ENCODE measurements at places on chromosomes 5 and 9. TPM values are rescaled to one million over a fixed set of nuclear protein-coding genes. Genes with fewer than 3 reads are reported as not detected.

QRFP gene
- total RNA-seq: not detected

GRCh38 chr5:32833127-32833526 lies 122.0 kb downstream of the NPR3 start:
- DNase-seq: no peak

- no peak for DNase-seq
Measured at GRCh38 chr9:228929-229695, 14.4 kb downstream of the DOCK8 start.

GRCh38 chr5:152237531-152237930 lies 167.5 kb downstream of the NMUR2 start:
- DNase-seq: no peak

GRCh38 chr5:167793700-167794099 lies 497.7 kb upstream of the WWC1 start:
- no peak for DNase-seq

CCL27 gene
- total RNA-seq: not detected

DNA sequence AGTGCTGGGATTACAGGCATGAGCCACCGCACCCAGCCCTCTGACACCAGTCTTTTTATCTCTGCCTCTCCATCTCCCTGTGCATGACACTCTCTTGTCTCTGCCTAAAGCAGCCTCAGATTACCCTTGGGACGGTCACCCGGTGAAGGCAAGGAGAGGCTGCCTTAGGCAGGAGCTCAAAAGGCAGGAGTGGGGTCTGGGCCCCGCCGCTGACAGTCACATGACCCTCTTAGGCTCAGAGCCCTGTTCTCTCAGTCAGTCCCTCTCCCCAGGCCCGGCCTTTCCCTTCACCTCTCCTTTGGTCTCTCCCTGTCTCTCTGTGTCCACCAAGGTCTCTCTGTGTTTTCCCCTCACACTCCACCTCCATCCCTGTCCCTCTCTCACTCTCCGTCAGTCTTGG lies 22.5 kb downstream of the ADGRD2 start:
- DNase-seq: no peak

DNA sequence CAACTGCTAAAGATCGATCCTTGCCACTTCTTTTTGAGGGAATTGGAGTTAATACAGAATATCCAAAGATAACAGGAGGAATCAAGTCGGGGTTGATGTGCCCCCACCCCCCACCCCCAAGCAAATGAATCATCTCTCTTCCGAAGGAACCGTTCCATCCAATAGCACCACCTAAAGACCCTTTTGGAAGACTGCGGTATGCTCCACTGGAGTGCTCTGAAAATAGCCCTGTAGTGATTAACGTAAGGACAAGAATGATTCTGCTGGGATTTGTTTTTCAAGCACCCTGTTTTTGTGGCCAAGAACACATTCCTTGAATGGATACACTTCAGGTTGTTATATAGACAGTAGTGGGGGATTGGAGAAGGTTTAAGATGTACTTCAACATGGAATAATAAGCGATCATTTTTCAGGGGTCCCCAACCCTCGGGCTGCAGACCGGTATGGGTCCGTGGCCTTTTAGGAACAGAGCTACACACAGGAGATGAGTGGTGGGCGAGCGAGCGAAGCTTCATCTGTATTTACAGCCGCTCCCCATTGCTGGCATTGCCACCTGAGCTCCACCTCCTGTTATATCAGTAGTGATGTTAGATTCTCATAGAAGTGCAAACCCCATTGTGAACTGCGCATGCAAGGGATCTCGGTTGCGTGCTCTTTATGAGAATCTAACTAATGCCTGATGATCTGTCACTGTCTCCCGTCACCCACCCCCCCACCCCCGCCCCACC lies 44.5 kb upstream of the TMEM252 start:
- no peak for DNase-seq
